GM06990 (cell line): ENCODE measurements at places on chromosomes 5 and 9.

- no peak for DNase-seq
Observed at GRCh38 chr9:114501796-114502682, 3.2 kb downstream of the WHRN start.

GRCh38 chr9:120369608-120370220, 210.3 kb downstream of the CDK5RAP2 start:
- no peak for DNase-seq

GRCh38 chr5:87899208-87899661, 369.4 kb downstream of the TMEM161B start:
- no peak for DNase-seq

GRCh38 chr9:89678396-89679015, 73.7 kb downstream of the GADD45G start:
- no peak for DNase-seq

GRCh38 chr9:123365881-123366528, 10.0 kb downstream of the CRB2 start:
- no peak for DNase-seq

- DNase-seq, result no peak
Observed at GRCh38 chr5:115766608-115767007, 49.9 kb downstream of the CDO1 start.
